ENCODE measurements at places on chromosomes 12 and 14. TPM values are rescaled to one million over a fixed set of nuclear protein-coding genes. Genes with fewer than 3 reads are reported as not detected.
A peak's percentile ranks its signal among the peaks of the same experiment; 100 is the strongest.

DNA sequence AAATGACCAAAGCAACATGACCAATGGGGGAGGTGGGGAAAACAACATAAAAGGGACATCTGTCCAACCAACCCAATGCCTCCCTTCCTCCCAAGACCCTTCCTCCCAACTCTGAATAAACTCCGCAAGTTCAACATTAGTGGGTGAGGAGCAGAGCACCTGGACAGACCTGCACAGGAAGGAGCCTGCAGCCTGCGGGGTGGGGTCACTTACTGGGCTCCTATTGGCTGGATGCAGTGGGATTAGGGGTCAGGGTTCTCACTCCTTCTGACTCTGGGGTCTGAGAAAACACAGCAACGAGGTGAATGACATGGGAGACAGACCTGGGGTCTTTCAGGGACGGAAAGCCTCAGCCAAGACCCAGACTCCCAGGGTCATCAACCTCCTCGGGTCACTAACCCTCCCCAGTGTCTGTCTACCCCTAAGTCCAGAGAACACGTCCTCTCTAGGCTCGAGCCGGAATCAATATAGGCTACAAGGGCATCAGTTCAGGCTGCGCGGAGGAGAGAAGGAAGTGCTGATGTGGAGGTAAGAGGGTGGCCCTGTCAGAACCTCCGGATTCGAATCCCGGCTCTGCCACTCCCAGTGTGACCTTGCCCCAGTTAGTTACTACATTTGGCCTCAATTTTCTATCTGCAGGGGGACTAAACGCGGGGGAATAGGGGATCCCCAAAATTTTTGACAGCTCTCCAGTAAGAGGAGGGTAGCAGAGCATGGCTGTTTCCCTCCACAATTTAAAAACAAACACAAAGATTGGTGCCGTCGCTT lies 860 bp downstream of the NDRG2 start:
- H3K4me1 ChIP-seq = no peaks in the 10 kb centered on the region
- no peak overlapping the region for H3K27ac ChIP-seq
- H3K36me3 ChIP-seq = no peaks in the 10 kb centered on the region
- peaks cover 11% of the 10 kb centered on the region for H3K27me3 ChIP-seq

Gene OLR1
- total RNA-seq = not detected

GRCh38 chr12:105378911-105379310 lies 48.4 kb downstream of the C12orf75 start:
- no peaks in the 10 kb centered on the region for H3K27me3 ChIP-seq
- no peak overlapping the region for H3K27ac ChIP-seq
- peaks cover 5% of the 10 kb centered on the region for H3K4me1 ChIP-seq
- peak; percentile 68 for DNase-seq

GRCh38 chr14:77377502-77377844 lies 294 bp downstream of the SAMD15 start:
- H3K27me3 ChIP-seq = no peaks in the 10 kb centered on the region
- peaks cover 6% of the 10 kb centered on the region for H3K4me1 ChIP-seq
- no peak for DNase-seq
- H3K4me3 ChIP-seq = peak overlapping the region; percentile 86
- no peaks in the 10 kb centered on the region for H3K36me3 ChIP-seq

Gene BCL11B
- total RNA-seq = 8.3 TPM

All from endodermal cell (in vitro differentiated cells).